ENCODE measurements at places on chromosomes 2 and 18. TPM values are rescaled to one million over a fixed set of nuclear protein-coding genes. Genes with fewer than 3 reads are reported as not detected.

The KYNU gene
- polyA plus RNA-seq = 7.8 TPM

The TRIM43 gene
- not detected for polyA plus RNA-seq

The CROCC2 gene
- 0.02 TPM for polyA plus RNA-seq

The ASB18 gene
- not detected for polyA plus RNA-seq

The STAT4 gene
- polyA plus RNA-seq = 0.90 TPM

The LIPG gene
- 1.0 TPM for polyA plus RNA-seq

The HOXD12 gene
- not detected for polyA plus RNA-seq

The LIMS2 gene
- 64.9 TPM for polyA plus RNA-seq

The HMSD gene
- polyA plus RNA-seq = 0.22 TPM

The ATOH8 gene
- polyA plus RNA-seq = 29.5 TPM

The FOXI3 gene
- not detected for polyA plus RNA-seq

The LRRTM1 gene
- polyA plus RNA-seq = 0.12 TPM

All from adipose tissue (tissue), 3 donors.